ENCODE measurements at places on chromosomes 3 and 15.

DNA sequence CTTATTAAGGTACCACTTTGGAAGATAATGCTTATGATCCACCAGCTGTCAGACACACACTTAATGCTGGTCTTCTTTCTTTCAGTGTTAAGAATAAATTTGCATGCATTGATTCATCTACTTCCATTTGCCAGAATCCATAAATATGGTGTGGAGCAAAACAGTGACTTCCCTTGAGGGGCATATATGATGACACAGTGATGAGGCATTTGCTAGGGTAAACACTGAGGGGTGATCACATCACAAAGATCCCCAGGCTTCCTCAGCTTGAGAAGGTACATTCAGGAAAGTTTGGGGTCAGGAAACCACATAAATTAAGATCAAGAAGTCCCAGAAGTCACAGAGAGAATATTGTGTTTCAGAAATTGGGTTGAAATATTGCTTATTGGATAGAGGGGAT is 9.9 kb upstream of the ZBED2 start:
- no peak for DNase-seq

DNA sequence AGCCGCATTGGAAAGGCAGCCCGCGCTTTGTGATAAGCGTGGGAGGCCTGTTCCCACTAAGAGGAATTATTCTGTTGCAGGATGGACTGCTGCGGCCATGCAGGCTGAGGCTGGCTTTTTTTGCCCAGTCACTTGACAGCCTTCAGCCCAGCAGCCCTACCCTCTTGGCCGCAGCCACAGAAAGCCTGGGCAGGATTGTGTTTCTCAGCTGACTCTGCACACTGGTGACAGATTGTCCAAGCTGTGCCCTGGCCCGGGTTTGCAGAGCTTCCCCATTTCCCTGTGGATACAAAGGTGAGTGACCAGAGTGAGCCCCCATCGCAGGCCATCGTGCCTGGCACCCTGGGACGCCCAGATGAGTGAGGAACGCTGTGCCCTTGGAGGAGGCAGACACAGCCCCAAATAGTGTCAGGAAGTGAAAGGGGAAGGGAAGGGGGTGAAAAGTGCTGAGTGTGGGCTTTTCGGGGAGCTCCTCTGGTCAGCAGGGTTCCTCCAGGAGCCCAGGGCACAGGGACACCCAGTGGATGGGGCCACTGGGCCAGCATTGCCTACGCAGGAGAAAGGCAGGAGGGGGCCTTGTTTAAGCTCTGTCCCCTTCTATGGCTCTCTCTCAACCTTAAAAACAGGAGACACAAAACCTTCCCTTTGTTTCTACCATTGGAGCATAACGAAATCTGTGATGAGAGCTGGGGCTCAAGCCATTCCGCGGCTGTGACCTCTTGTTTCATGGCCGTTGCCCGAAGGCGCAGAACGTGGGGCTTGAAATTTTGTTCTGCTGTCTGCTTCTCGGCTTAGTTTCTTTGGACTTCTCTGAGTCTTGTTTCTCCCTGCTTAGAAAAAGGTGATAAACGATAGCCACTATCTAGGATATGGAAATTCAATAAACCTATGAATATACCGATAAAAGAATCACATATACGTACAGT is 91.5 kb upstream of the MEF2A start:
- DNase-seq: no peak

- no peak for DNase-seq
Observed at GRCh38 chr3:171687581-171687980, 122.7 kb downstream of the PLD1 start.

GRCh38 chr3:128993461-128994172 is at the start of gene CFAP92:
Gene CFAP92 (minus strand): TSS chr3:128994076. CDS start chr3:128993304, 772 bp downstream.
- peak; percentile 95 for DNase-seq

- DNase-seq: no peak
Observed at GRCh38 chr3:10350324-10350985, 29.5 kb upstream of the SEC13 start.

GRCh38 chr3:126509597-126510307 is 7.8 kb downstream of the UROC1 start:
- no peak for DNase-seq

- peak; percentile 72 for DNase-seq
Observed at GRCh38 chr15:99961011-99961441, 227.8 kb upstream of the LYSMD4 start.

DNA sequence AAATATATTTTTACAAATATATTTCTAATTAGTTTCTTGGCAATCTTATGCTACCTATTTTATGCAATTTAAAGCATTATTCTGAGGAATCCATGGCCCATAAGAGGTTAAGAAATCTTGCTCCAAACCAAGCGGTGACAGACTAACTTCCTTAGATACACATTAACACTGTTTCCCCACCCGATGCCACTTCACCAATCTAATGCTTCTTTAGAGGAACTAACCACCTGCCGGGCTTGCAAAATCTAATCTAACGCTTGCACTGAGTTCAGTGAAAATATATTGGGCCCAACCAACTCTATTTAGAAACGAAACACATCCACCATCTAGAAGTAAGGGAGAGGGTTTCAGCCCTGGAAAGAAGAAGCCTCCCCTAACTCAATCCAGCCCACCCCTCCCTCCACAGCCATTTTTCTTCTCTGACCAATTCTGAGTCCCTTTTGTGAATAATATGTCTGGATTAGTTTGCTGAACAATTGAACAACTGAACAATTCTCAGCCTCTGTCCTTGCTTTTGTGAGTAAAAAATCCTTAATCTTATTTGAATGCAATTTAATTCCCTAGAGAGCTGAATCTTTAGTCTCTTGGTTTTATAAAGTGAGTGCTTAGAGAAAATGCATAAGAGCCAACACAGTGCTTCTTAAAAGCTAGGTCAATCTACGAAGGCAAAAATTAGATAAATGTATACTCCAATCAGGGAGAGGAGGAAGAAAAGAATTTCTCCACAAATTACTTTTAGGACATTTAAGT is 150.4 kb upstream of the ADAMTS9 start:
- no peak for DNase-seq

- DNase-seq: no peak
Observed at GRCh38 chr3:139463466-139463865, 12.8 kb downstream of the RBP2 start.

DNA sequence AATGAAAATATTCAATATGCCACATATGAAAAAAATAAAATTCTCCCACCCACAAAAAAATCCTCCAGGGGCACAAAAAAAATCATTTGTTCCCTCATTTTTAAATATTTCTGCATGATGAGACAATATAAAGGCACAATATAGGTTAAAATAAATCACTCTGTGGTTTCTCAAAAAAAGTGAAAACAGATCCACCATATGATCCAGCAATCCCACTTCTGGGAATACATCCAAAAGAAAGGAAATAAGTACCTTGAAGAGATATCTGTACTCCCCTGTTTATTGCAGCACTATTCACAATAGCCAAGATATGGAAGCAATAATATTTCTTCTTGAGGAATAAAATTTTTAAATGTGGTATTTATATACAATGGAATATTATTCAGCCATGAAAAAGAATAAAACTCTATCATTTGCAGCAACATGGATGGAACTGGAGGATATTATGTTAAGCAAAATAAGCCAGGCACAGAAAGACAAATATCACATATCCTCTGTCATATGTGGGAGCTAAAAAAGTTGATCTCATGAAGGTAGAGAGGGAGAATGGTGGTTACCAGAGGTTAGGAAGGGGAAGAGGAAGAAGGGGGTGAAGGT is 1.5 kb downstream of the ATP8B4 start:
- no peak for DNase-seq

Measured in H9 (cell line).